ENCODE measurements at places on chromosomes 11 and 22.

DNA sequence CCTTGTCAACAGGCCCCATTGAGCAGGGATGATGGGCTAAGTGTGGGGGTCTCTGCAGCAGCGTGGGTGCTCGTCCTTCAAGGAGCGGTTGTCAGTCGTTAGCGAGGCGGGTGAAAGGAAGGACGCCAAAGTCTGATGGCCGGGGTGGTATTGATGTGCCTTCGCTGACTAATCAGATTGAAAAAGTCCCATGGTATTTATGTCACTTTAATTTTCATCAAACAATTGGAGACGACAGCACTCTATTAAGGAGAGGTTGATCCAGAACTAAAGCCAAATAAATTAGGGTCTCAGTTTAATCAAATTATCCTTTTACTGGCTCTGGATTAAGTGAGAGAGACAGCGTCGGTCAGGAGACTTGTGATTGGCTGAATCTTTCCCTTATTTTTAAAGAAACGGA lies 9.6 kb downstream of the HTATIP2 start:
- DNase-seq, result no peak

GRCh38 chr22:35944458-35944857 lies 84.2 kb downstream of the RBFOX2 start:
- DNase-seq, result no peak

DNA sequence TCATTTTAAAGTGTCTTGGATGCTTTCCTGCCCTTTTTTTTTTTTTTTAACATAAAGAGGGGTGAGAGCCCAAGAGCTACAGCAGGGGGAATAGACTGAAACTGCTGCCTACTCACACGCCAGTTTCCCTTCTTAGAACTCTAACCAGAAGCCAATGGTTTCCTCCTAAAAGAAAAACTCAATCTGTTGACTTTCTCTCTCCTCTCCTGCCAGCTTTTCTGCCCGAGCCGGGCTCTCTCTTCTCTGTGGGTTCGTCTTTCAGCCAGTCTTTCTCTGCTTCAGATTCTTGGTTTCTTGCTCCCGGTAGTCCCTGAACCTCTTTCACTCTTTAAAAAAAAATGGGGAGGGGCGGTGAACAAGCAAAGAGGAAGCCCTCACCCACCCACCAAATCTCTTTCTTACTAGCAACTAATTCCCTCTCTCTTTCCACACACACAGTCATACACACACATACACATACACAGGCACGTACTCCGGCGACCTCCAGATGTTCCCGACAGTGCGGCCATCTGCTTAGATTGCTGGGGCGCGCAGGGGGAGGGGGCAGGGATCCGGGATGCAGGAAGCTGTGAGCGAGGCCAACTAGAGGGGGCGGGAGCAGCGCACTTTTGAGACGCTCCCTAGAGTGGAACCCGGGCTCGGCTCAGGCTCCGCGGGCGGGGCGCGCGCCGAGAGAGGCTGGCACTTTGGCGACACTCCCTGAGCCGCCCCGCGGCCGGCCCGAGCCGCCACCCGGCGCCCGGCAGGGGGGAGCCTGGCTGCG lies 444 bp upstream of the TSKU start:
- no peak for DNase-seq

DNA sequence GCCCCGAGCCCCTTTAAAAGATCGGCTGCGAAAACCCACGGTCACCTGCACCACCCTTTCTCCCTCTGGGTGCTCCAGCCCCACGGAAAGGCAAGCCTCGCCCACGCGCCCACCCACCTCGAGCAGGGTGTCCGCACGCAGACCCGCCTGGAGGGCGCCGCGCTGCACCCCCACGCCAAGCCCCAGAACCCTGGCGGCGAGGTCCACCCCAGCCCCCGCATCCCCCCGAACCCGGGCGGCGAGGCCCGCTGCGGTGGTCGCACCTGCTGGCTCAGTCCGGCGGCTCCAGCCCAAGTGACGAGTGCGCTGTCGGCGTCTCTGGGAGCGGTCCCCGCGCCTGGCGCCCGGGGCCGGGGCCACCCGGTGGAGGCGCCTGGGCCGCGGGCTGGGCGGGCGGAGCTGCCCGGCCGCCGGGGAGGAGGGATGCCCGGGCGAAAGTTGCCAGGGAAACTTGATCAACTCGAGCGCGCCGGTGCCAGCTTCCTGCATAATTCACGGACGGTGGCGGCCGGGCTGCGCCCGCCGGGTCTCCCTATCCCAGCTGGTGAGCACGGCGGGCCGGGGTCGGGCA lies 1.1 kb downstream of the SHANK2 start:
- DNase-seq, result no peak

- DNase-seq, result no peak
Observed at GRCh38 chr11:65493367-65494176, 5.3 kb upstream of the MALAT1 start.

GRCh38 chr11:123227763-123228495 lies 32.9 kb upstream of the CLMP start:
- DNase-seq, result no peak

DNA sequence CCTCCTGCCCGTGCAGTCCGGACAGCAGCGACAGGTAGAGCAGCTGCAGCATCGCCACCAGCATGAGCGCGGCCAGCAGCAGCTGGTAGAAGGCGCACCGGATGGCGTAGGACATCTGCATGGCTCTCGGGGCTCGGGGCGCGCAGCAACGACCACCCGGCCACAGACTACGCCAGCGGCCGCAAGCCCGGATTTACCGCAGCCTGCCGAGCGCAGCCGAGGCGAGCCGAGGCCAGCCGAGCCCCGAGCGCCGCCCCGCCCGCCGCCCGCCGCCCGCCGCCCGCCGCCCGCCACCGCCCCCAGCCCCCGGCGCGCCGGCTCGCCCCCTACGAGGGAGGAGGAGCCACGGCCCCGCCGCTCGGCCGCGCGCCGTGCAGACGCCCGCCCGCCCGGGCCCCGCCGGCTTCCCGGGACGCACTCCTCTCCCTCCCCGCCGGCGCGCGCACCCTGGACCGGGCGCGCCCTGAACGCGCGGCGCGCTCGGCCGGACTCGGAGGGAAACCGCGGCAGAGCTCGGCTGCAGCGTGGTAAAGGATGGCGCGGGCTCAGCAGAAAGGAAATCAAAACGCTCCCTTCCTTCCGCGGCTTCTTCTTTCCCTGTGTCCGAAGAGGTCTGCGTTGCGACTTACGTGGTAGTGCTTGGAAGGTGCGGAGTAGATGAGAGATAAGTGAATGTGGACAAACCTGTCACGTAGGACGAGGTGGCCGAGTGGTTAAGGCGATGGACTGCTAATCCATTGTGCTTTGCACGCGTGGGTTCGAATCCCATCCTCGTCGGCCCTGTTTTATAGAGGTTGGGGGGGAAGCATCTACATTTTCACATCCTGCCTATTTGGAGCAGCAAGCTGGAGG lies at the start of gene B4GAT1:
B4GAT1 (minus strand) TSS at position 205 of the 852 bp plus-strand sequence; CDS start at position 121, 84 bp downstream.
- peak; percentile 81 for DNase-seq

GRCh38 chr22:30864441-30865420 lies 103.8 kb downstream of the MORC2 start:
- no peak for DNase-seq

DNA sequence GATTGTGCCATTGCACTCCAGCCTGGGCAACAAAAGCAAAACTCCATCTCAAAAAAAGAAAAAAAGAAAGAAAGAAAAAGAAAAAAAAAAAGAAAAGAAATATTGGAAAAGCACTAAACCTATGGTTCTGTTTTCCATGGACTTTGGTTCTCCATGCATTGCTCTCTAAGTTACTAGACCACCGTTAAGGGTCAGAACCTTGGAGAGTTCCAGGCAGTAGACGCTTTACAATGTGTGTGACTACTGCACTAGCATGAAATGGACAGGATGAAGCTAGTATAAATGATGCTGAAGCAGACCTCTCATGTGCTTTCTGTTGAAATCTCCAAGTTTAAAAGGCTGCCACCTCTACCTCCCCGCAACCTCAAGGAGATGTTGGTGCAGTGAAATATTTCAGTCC lies 63.5 kb downstream of the SIK2 start:
- DNase-seq, result no peak

- DNase-seq, result no peak
Observed at GRCh38 chr11:128291007-128291406, 296.4 kb downstream of the ETS1 start.

DNA sequence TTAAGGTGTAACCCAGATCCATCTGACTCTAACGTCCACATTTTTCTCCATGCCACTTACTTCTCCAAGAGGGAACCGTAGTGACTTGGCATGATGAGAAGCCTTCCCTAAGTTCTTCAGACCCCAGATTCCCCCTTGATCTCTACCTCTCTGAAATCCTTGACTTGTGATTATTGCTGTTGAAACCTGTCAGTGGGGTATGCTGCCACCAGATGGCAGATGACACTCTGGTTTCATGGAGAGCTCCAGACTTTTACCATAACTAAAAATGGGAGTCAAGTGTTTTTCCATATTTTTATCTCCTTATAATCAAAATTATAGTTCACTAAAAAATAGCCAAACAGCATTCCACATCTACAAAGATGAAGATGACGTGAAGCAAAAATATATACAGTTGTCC lies 504.2 kb downstream of the SOX6 start:
- DNase-seq, result no peak

DNA sequence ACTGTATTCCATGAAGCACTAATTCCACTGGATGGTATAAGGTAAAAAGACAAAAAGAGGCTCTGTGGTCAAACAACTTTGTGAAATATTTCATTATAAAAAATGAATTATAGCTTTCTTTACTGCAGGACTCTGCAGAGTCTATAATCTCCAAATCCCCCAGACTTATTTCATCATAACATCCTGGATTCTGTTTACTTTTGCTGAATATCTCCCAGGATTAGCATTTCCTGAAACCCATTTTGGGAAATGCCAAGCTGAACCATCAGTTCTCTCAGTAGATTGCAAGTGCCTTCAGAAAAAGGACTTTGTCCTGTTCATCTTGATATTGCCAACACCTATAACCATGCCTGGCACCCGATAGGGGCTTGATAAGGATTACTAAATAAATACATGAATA lies 7.9 kb downstream of the PAMR1 start:
- DNase-seq, result no peak

DNA sequence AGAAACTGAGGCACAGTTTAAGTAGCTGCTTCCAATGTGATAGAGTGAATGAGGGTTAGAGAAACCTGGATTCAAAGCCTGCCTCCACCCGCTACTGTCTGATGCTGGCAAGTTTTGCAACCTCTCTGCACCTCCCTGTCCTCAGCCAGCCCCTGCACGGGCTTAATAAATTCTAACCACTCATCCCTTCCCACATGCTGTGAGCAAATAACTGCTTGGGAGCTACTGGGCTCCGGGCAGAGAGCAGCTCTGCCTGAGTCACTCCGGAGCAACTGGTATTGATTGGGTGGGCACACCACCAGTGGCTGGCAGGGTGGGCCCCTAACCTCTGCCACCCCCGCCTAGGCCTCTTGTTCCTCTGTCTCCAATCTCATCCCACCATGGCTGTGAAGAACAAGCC lies 104.3 kb upstream of the SYT13 start:
- DNase-seq, result no peak

- DNase-seq, result no peak
Observed at GRCh38 chr11:35180317-35181233, 41.6 kb downstream of the CD44 start.

GRCh38 chr11:111429066-111429506 lies 50.0 kb upstream of the POU2AF1 start:
- DNase-seq, result peak; percentile 22

DNA sequence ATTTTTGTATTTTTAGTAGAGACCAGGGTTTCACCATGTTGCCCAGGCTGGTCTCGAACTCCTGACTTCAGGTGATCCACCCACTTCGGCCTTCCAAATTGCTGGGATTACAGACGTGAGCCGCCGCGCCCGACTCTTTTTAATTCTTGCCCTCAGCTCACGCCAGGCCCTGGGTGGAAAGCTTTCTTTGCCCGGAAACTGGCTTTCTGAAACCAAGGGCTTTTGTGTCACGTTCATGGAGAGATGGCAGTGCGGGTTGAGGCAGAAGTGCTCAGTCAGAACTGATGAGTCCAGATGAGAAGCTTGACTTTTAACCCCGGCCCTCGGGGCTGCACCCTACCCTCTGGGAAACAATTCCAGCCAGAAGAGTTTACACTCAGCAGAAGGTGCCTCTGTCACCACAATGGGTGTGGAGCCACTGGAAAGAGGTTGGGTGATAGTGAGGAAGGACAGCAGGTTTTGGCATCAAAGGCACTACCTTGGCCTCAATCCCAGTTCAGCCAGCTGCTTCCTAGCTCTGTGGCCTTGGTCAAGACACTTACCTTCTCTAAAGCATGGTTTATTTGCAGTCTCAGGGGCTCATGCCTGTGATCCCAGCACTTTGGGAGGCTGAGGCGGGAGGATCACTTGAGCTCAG lies 890 bp upstream of the ARFGAP3 start:
- DNase-seq, result no peak

- DNase-seq, result no peak
Observed at GRCh38 chr22:36811094-36811800, 5.6 kb downstream of the PVALB start.

DNA sequence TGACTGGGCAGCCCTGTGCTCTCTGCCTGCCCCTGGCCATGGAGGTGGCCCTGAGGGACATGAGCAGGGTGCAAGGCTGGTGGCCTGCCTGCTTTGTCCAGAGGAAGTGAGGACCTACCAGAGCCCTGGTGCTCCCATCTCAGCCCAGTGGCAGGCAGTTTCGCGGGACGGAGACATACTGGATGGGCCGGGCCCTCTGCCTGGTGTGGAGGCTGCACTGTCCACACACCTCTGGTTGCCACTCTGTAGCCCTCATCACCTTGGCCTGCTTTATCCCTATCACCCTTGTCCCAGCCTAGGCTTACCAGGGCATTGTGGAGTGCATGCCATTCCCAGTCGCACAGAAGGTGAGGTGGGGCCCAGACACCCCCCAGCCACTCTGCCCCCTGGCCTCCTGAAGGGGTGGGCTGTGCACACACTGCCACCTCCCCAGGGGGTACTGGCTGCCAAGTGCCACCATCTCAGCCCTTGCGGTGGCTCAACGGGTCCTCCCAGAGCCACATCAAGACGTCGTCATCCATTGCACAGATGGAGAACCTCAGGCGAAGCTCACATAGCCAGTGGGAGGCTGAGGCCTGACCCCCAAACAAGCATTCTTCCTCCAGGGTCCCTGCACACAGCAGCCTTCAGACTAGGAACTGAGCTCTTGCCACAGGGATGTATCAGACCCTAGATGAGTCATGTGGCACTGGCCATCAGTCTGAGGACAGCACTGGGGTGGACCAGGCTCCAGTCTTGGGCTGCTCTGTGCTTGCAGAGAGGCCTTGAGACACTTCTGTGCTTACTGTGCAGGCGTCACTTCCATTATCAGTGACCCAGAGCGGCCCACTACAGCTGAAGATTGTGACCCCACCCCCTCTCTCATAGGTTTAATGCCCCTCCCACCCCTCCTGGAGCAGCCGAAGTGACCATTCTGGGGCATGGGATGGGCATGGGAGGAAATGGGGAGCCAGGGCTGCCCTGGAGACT lies 176.1 kb downstream of the IGLL1 start:
- DNase-seq, result no peak

- no peak for DNase-seq
Observed at GRCh38 chr11:131979364-131979763, 608.9 kb downstream of the NTM start.

- DNase-seq, result peak; percentile 37
Observed at GRCh38 chr11:64802370-64803157, 450 bp downstream of the MAP4K2 start.

- DNase-seq, result no peak
Observed at GRCh38 chr11:69582756-69583467, 58.0 kb upstream of the CCND1 start.

Measured in central memory CD4-positive, alpha-beta T cell (primary cell).